ENCODE measurements at places on chromosomes 3 and 15.
A peak's percentile ranks its signal among the peaks of the same experiment; 100 is the strongest.

- no peak for DNase-seq
Measured at GRCh38 chr3:192229866-192230265, 497.5 kb downstream of the FGF12 start.

GRCh38 chr3:40765884-40766283, 241.1 kb downstream of the ZNF621 start:
- no peak for DNase-seq

GRCh38 chr3:53254509-53255422, 1.1 kb downstream of the TKT start:
- DNase-seq: peak; percentile 79

DNA sequence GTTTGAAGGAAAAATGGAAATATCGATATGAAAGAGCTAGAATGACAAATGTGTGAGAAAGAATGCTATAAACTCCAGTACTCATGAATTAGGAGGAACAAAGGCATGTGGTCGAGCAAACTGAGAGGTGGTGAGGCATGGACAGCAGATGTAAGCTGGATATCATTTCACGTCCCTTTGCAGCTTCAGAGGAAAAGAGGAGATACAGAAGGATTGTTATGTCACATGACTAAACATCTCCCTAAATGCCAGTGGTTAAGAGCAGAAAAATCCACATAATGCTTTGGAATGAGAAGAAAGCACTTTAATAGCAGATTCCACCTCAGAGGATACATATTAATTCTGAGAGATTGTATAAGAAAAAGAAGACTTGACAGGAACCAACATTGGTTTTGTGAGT, 248.7 kb downstream of the ZIC4 start:
- no peak for DNase-seq

GRCh38 chr3:61414456-61414855, 146.9 kb upstream of the PTPRG start:
- DNase-seq: no peak

DNA sequence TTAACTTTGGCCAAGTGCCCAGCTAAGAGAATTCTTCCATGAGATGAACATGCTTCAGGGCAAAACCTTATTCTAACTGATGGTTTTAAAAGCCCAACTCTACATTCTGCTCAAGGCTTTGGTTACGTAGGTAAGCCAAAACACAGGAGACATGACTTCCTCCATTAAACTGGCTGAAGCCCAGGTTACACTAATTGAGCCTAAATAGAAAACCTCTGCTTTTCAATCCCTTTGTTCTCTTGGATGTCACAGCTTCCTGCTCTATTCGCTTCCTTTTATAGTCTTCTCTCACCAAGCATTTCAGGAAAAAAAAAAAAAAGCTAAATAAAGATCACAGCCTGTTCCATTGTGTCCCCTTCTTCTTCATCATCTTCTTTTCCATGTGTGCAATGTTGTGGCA, 420.4 kb downstream of the TIGIT start:
- no peak for DNase-seq

DNA sequence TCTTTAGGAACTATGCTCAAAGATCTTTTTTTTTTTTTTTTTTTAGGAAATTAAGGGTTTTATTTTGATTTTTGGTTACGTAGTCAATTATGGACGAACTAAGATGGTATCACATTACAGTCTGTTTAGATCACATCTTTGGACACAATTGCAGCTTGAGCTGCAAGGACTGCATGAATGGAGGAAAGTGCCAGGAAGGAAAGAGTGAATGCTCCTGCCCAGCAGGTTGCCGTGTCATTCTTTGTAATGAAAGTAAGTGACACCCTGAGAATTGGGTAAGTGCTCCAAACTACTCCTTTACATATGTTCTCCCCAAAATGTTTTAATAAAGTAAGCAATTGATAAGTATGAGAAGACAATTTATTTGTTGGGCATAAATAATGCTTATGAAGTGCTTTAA, 716.5 kb upstream of the GOLIM4 start:
- DNase-seq: no peak

GRCh38 chr15:38059665-38060064, 125.2 kb downstream of the TMCO5A start:
- DNase-seq: no peak

GRCh38 chr3:129548104-129548965, 5.4 kb downstream of the H1-8 start:
- DNase-seq: peak; percentile 12

- DNase-seq: no peak
Measured at GRCh38 chr3:116056280-116056679, 389.0 kb downstream of the LSAMP start.

DNA sequence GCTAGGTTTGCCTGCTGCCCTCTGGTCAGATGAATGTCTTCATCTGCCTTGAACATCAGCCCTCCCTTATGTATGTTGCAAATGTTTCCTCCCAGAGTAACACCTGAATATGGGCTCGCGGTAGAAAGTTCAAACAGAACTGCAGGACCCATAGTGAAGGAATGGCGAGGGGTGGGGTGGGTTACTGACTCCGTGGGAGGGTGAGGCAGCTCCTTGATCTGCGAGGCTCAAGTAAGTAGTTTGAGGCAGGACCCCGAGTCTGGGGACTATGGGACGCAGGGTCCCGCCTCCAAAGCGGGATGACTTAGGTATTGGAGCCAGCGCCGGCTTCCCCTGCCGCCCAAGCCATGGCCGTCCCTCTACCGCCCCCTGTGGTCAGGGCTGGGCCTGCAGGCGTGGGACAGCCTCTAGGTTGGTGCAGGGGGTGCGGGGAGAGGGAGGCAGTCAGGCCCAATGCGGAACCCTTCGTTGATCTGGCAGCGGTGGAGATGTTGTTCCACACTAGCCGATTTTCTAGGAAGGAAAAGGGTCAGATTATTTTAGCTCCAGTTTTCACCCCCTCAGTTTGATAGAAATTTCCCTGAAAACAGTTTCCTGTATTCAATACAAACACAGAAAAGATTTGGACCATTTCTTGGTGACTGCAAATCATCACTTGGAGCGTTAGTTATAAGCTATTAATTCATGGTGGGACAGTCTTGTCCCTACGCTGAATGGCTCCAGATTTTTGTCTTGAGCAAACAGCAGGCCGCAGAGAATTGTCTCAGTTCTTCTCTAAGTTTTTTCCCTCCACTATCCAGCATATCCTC, 72.3 kb downstream of the CORO2B start:
- DNase-seq: peak; percentile 70

- DNase-seq: no peak
Measured at GRCh38 chr15:22872936-22873701, 34.7 kb downstream of the NIPA2 start.

DNA sequence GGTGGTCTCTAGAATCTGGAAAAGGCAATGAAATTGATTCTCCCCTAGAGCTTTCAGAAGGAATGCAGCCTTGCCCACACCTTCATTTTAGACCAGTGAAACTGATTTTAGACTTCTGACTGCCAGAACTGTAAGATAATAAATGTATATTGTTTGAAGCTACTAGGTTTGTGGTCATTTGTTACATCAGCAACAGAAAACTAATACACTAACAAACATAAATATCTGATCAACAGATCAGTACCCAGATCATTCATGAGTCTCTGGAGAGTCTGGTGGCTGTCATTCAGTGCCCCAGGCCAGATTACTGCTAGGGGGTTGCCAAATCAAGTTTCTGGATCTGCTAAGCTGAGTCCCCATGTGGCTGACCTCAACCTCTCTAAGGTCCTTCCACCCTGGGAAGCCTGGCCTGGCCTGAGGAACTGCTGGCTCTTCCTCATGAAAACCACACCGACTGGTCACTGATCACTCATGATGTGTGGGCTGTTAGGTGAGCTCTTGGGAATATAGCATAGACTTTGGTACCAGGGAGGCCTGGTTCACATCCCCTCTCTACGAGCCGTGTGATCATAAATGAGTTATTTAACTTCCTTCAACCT, 11.1 kb upstream of the LACTB start:
- DNase-seq: no peak

DNA sequence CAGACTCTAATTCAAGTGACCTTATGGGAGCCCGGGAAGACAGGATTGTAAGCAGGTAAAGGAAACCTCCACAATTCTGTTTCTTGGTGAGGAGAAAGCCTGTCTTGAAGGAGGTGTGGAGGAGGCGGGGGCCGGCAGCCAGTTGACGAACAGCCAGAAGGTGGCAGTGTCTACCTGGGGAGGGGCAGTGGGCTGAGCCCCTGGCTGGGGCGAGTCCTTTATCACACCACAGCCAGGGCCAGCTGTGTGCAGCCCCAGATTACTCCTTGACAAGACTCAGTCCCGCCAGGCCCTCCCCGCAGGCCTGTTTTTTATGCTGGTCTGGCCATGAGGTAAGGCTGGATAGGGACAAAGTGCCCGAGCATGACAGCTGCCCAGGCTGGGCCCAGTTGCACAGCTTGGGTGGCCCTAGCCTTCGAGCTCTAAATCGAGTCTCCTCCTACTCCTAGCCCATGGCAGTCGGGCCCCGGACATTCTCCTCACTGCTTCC, 40.9 kb upstream of the IDH2 start:
- peak; percentile 72 for DNase-seq

- DNase-seq: no peak
Measured at GRCh38 chr3:2774481-2775249, 335.5 kb downstream of the IL5RA start.

DNA sequence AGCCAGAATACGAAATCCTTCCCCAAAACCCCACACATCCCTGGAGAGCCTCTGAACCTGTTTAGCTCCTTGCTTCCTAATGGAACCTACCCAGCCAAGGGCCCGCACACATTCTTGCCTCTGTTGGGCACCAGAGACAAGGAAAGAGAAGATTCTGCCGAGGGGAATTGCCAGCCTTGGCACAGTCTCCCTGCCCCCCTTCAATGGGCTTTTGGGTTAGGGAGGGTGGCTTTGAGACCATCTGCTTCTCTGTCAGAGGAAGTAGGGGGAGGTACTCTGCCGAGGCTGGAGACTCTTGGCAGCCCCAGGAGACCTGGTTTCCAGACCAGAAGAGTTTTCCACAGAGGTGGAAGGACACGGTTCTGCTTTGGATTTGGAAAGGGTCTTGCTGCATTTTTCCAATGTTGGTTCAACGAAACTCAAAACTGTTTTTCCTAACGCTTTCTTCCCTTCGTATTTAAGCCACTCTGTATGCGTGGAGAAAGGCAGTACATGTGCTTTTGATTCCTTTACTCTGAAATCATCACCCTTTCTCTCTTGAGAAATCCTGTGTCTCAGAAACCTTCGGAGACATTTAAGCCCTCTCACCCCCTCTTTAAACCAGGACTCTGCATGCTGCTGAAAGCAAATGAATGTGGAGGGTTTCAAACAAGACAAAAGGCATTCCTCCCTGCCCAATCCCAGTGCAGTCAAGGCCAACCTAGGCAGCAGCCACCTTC, 78.8 kb upstream of the PRR23C start:
- no peak for DNase-seq

DNA sequence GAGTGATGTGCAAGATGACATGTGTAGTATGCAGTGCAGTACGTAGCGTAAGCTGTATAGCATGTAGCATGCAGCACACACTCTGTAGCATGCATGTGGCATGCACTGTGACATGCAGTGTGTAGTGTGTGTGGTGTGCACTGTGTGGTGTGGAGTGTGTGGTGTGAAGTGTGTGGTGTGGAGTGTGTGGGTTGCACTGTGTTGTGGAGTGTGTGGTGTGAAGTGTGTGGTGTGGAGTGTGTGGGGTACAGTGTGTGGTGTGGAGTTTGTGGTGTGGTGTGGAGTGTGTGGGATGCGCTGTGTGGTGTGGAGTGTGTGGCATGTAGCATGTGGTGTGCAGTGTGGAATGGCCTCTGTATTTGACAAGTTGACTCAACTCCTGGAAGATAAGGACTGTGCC, 39.2 kb downstream of the ROPN1B start:
- DNase-seq: no peak

GRCh38 chr15:54979964-54980363, 216.8 kb downstream of the RSL24D1 start:
- DNase-seq: no peak

DNA sequence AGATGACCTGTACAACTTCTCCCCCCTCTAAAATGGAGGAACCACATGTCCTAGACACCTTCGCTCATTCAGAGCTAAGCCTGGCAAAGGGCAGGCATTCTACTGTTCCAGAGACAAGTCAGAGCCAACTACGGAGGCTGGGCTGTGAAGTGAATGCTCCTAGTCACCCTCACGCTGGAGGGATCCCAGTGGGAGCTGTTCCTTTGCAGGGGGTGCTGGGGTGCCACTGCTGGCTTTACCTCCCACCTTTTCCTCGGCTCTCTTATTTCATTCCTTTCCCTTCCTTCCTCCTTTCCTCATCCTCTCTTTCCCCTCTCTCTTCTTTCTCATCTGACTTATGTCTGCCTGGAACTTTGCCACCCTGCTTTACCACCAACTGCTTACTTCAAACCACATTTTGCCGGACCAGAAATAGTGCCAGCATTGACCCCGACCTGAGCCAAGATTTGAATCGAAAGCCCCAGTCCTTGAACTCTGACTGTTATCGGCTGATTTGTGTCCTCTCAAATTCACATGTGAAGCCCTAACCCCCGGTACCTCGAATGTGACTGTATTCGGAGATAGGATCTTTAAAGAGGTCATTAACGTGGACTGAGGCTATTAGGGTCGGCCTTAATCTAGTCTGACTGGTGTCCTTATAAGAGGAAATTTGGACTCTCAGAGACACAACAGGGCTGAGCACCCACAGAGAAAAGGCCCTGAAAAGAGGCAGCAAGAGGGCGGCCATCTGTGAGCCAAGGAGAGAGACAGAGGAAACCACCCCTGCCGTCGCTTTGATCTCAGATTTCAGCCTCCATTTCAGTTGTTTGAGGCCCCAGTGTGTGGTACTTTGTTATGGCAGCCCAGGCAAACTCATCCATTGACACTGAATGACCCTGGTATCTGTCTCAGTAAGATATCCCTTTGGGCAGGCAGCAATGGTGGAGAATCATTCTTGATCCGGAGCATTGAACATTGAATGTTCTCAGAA, 31.3 kb upstream of the TBC1D21 start:
- no peak for DNase-seq

DNA sequence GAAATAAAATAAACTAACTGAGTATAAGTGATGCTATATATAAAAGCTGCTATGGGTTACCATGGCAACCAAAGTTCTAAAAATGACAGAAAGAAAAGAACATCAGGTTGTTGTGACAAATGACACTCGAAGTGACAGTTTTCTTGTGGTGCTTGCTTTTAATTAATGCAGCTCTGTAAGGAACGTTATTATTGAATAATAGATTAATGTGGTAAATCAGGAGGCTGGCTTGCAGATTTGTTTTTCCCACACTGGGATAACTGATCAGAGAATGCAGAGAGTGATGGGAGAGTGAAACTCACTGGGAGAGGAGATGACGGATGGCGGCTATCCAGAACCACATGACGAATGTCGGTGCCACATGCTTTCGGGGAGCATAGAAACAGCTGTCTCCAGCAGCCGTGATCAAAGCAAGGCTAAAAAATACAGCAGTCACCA, 207.0 kb upstream of the ATP10A start:
- DNase-seq: no peak
